ENCODE measurements at places on chromosomes 4 and X.

DNA sequence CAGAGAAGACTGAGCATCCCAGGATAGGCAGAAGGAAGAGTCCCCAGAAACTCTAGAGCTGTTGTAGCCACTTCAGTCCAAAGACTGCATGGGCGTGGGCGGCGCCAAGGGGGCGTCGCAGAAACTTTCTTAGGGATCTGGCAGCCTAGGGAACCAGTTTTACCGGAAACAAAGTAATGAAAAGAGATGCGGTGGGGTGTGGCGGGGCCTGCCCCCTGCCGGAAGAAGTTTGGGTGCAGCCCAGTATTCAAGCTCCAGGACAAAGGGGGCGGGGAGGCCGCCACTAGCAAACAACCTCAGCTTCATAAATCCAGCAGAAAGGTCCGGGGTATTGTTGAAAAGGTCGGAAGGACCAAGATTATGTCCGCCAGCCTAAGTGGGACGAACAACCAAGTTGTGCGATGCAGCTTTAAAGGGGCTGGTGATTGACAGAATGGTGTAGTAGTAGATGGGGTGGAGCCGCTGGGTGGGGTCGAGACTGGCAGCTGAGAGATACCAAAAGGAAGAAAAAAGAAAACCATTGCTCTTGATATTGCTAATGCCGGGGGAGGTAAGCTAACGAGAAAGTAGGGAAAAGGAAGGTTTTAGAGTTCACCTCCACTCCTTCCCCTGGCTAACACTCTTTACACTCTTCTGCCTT lies 190.5 kb downstream of the RRAGB start:
- DNase-seq, result no peak

DNA sequence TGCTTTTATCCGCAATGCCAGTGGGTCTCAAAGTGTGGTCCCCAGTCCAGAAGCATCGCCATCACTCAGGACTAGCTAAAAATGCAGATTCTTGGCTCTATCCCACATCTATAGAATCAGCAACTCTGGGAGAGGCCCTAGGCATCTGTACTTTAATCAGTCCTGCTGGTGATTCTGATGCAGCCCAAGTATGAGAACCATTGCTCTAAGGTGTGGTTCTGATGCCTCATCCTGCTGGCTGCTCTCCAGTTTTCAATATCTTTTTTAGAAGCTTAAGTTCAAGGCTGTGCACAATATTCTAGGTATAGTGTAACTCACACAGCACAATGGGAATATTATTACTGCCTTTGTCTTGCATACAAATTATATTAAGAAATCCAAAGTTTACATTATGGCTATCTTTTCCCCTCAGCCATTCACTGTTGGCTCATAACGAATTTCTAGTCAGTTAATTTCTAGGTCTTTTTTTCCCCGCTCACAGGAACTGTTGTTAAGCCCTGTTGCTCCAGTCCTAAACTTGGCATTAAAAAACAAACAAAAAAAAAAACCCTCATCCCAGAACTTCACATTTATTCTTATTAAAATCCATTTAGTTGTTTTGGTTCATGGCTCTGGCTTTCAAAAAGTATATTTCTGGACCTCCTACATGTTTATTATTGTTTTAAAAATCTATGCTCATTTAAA lies 109.1 kb downstream of the PHEX start:
- no peak for DNase-seq

GRCh38 chr4:47184083-47184482 lies 152.7 kb downstream of the GABRB1 start:
- DNase-seq, result no peak

DNA sequence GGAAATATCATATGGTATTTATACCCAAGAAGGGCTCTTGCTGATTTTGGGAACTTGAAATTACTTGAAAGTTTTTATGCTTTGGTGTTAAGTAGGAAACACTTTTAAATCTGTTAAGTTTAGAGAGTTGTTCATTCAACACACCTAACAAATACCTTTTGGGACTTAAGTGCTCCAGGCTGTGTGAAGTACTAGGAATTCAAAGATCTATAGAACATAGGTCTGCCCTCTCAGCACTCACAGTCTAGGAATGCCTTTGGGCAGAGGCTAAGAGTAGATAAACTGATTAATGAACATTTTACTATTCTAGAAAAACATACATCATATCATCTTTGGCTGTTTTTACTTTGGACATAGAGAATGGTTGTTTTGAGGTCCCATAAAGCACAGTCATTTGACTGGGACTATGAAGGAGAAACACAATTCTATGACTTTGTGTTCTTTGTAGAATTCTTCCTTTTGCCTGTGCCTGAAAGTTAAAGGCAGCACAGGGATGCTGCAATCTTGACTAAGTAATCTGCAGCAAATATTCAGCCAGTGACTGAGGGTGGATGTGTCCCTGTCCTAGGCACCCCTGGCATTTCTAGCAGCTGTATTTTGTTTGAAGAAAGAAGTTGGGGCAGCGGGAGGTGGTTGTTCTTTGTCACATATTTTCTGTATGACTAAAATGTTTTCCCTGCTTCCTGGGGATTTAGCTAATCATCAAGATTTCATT lies 8.3 kb downstream of the BMP3 start:
- DNase-seq, result no peak

GRCh38 chr4:152269448-152270191 lies 266.3 kb downstream of the FBXW7 start:
- no peak for DNase-seq

DNA sequence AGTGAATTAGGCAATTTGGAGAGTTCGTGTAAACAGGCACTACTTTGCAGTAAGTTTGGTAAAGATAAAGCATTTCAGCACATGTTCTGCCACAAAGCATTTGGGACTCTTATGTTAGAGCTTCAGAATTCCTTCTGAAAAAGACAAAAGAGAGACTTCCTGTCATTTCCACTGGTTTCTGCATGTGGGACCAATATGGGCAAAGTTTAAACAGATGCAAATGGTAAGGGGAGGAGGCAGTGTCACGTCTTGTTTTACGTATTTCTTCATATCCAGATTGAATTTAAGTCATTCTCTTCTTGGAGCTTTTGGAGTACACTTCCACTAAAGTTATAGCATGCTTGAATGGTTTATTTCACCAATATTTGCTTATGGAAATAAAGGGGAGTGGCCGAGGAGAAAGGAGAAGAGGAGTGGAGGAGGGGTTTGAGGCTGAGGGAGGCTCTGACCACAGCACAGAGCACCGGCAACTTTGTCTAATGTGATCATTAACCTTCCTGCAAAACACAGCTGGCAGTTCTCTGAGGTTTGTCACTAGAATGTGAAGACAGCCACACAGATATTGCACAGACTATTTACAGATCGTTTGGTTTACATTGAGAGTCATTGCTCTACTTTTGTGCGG lies at the start of gene APELA:
Gene APELA, plus strand, starts transcription at position 479 of the 625 bp plus-strand sequence. CDS start 154 bp downstream, outside the sequence.
- no peak for DNase-seq

DNA sequence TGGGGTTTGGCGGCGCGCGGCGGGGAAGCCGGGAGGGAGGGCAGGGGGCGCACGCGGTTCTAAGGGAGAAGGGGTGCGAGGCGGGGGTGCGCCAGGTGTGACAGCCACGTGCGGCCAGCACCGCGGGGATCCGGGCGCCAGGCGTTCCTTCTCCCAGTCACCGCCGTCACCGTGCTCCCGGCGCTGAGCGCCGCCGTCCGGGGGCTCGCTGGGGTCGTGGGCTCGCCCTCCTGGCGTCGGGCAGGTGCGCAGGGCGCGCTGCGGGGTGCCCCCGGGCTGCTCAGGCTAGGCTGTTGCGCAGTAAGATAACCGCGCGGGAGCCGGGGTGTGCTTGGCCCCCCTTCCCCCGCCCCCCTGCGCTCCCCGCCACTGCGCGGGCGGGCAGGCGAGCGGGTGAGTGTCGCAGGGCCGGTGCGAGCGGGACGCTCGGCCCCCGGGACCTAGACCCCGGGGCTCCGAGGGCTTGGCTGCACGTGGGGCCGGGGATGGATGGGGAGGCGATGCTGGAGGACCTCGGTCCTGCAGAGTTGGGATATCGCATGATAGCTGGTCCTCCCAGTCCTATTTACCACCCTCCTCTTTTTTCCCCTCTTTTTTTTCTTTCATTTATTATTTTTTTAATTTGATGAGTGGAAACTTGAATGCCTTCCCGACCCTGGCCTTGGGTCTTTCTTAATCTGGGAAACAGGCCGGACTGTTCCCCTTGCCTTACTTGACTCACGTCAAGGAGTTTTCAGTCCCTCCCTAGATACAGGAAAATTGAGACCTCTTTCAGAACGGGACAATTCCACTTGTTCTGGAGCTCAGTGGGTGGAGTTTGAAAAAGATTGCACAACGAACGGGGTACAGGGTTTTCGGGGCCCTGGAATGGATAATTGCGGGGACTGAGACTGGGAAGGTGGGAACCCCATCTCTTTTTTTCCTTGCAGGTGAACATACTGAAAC lies 797 bp downstream of the TXLNG start:
- no peak for DNase-seq

GRCh38 chrX:23396263-23396662 lies 61.6 kb downstream of the PTCHD1 start:
- DNase-seq, result no peak

GRCh38 chr4:139489638-139490037 lies 35.7 kb downstream of the RAB33B start:
- no peak for DNase-seq

- no peak for DNase-seq
These were observed 87.3 kb downstream of the LCORL start for GRCh38 chr4:17934286-17934685.

- no peak for DNase-seq
These were observed 442 bp downstream of the NDUFB11 start for GRCh38 chrX:47143894-47144625.

DNA sequence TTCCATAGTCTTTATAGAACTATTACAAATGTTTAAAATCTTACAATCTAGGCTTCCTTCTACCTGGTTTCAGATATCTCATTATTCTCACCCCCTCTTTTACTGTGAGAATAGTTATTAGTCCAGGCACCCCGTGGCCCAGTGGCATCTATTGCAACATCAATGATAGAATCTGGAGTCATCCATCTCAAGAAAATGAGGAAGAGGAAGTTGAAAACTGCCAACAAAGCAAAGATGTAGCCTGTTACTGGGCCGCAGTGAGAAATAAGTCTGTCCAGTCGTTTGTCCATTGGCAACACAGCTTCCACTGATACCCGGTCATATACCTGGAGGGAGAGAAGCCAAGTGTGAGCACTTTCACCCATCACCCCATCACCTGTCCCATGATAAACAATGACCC lies 6.0 kb upstream of the ASB11 start:
- no peak for DNase-seq

GRCh38 chrX:71941776-71942175 lies 31.1 kb downstream of the NHSL2 start:
- DNase-seq, result no peak

- no peak for DNase-seq
These were observed 68.0 kb upstream of the ATXN3L start for GRCh38 chrX:13387666-13388494.

GRCh38 chr4:153276971-153277370 lies 67.5 kb upstream of the MND1 start:
- DNase-seq, result no peak

GRCh38 chrX:37638047-37638446 lies 47.5 kb upstream of the XK start:
- DNase-seq, result no peak

DNA sequence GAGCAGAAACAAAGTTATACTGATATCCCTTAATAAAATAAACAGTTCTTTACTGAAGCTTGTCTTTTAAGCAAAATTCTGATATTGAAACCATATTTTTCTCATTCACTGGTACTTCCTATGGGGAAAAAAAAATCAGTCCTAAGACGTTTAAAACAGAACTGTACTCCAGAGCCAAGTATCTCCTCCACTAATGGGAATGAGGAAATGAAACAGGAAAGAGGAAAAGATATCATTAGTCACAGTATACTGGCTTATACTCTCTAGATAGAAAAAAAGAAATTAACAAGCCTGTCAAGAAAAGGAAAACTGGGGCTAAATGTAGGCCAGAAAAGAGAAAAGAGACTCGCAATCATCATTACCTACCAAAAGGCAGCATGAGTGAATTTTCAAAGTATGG lies 252.7 kb downstream of the CENPC start:
- DNase-seq, result no peak

GRCh38 chr4:43457866-43458265 lies 565.4 kb downstream of the GRXCR1 start:
- DNase-seq, result no peak

GRCh38 chrX:154598656-154599055 lies 13.7 kb downstream of the CTAG1A start:
- DNase-seq, result no peak

GRCh38 chr4:53583513-53583912 lies 7.8 kb downstream of the LNX1 start:
- DNase-seq, result no peak

DNA sequence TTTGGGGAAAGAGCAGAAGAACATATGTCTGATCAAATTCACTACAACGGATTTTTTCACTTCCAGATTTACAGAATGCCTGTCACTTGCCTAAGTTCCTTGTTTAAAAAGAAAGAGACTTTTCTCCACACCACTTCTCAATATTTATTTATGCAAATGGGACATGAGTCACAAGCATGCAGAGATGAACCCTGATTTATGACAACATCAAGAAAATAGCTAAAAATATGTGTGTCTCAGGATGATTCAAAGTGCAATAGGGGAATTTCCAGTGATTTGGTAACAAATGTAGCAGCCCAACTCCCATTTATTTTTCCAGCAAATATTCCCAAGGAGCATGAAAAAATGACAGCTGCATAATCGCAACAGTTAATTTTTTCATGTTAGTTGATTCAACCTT lies 180.4 kb upstream of the FAT1 start:
- DNase-seq, result no peak

DNA sequence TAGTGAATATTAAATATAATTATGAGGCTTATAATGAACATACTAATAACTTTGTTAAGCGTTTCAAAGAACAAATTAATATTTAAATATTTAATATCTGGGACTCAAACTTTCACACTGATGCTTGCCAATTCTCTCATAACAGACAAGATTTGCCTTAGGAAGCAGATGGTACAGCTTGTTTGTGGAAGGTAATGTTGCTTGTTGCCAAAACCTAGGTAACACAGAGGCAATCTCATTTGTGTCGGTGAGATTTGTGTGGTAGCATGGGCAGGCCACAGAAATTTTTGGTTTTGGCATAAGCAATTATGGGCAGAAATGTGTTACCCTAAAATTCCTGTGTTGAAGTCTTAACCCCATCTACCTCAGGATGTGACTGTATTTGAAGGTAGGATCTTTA lies 114.9 kb upstream of the AFF2 start:
- DNase-seq, result no peak

DNA sequence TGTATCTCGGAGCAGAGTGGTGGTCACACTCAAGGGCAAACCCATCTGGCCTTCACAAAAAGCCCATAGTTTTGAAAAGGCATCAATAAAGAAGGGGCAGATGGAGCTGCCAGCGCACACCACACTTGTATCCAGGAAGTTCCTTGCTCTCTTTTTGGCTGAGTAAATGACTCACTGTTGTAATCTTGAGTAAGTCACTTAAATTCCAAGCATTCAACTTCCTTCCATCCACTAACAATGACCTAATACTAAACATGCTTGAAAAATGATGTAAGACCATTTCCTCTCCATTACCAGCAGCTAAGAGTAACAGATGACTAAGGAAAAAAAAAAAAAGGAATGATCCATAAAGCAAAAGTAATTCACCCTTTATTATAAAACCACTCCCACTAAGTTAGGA lies 32.4 kb upstream of the MYOZ2 start:
- DNase-seq, result no peak

GRCh38 chr4:180827232-180828009 lies 1415.8 kb upstream of the TENM3 start:
- DNase-seq, result no peak

All from NCI-H187 treated with DMSO at 0.1 percent for 48 hours (cell line).